Caki2 (cell line): ENCODE measurements at places on chromosomes 7 and 10.

GRCh38 chr10:28478646-28479045, 54.3 kb upstream of the WAC start:
- DNase-seq: no peak

DNA sequence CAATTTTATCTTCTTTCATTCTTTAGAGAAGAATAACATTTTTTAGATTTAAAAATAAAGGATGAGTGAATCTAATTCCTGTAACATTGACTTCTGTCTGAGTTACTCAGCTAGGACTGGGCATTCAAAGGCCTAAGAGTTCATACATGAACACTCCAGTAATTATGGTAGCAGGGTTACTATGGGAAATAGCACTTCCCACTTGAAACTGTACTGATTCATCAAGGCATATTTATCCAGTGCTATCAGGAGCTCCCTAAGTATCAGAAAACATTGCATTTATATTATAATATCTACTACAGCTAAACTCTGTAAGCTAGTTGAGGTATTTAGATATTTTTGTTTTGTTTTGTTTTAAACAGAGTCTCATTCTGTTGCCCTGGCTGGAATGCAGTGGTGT, 41.8 kb downstream of the NDUFB2 start:
- no peak for DNase-seq

DNA sequence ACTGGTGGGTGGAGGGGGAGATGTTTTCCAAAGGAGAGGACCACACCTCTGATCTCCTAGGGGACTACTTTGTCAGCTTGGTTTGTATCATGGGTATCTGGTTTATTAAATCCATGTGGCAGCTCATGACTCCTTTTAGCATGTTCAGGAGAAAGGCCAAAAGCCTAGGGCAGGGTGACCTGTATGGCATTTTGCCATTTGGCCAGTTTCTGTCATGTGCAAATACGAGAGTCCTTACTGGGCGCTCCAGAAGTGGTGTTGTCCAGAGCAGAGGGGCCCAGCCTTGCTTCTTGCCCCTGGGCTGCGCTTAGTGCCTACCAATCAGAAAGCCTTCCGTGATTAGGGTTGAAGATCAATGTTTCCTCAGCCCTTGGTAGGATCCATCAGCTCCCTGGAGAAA, 31.0 kb downstream of the ADRA2A start:
- DNase-seq: no peak

DNA sequence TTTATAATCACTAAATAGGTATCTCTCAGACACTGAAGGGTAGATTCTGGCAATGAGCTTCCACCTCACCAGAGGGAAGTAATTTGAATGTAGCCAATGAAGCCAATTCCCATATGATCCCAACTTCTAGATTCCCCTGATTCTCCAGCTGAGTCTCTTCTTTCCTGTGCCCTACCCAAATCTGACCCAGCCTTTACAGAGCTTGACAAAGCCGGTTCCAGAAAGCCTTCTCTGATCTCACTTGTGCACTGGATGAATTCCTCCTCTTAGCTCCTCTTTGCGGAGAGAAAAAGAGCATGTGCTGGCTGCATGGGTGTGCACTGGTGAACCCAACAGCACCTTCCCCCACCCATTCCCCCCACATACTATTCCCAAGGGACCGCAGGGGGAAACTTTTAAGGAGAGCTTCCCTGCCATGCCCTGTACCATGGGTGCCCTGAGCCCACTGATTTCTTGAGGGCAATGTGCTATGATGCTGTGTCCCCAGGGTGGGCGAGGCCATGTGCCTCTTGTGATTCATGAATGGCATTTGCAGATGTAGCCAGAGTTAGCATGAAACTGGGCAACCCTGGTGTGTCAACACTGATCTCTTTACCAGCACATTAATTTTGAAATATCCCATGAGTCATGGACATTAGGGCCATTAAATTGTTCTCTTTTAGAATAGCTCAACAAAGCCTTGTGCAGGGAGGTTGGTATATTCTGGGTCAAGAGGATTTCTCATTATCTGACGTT, 50.4 kb upstream of the PLEKHA1 start:
- DNase-seq: no peak

- peak; percentile 16 for DNase-seq
Measured at GRCh38 chr10:94963901-94964300, 25.4 kb downstream of the CYP2C9 start.

GRCh38 chr7:87226495-87226894, 7.0 kb upstream of the TMEM243 start:
- DNase-seq: no peak

DNA sequence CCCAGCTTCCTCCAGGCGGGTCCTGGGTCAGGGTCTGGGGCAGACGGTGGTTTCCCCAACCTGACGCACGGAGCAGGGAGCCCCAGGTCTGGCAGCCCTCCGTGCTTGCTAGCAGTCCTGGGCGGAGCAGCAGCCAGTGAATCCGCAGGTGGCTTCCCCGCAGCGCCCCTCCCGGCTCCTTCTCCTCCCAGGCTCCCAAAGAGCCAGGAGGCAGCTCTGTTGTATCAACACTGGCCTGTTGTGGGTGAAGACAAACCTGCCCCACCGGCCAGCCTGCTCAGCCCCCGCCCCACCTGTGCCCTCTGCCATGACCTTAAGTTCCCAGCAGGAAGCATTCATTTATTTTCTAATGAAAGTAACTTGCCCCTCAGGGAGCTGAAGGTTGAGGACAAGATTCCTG, 24.0 kb upstream of the TMEM213 start:
- no peak for DNase-seq

DNA sequence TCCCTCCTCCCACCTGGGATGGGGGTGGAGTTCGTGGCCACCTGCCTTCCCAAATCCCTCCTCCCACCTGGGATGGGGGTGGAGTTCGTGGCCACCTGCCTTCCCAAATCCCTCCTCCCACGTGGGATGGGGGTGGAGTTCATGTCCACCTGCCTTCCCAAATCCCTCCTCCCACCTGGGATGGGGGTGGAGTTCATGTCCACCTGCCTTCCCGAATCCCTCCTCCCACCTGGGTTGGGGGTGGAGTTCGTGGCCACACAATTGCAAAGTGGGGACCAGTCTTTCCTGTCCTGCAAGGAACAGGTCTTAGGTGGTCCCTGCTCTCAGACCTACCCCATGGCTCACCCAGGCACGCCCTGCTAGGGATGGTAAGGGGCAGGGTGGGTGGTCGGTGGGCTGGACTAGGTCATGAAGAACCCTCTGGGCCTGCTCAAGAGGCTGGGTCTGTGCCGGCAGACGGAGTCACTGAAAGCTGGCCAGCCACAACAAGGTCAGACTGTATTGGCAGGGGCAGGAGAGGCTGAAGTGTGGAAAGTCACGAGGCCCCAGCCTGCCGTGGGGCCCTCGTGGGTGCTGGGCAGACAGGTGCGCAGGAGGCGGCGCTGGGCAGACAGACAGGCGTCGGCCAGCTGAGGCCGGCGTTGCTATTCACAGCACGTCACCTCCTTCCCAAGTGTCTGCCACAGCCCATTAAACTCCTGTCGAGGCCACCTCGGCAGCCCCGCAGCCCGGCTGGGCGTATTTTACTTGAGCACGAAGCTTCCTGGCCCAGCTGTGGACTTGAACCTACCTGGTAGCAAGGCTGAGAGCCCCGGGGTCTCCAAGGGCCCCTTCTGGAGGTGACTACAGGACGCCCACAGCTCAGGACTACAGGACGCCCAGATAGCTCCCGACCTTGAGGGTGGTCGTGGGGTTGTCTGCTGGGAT, 4.1 kb downstream of the KNDC1 start:
- DNase-seq: no peak
